T-cell (primary cell): ENCODE measurements at places on chromosomes 12 and 14.

DNA sequence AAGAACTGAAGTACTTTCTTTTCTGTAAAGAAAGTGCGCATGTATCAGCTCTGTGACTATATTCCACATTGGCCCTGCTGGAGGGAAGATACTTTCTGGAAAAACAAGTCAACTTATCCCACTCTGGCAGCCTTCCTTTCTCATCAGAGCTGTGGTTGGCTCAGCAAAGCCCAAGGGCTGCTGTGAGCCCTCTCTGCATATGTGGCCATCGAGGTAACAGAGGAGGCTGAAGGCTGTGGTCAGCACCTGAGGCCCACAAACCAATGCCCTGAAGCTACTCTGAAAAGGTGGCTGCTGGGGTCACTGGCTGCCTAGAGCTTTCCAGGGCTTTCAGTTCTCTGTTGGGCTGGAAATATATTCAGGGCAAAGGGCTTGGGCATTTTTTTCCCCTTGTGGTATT lies 70.8 kb upstream of the IGF1 start:
- no peak for DNase-seq

DNA sequence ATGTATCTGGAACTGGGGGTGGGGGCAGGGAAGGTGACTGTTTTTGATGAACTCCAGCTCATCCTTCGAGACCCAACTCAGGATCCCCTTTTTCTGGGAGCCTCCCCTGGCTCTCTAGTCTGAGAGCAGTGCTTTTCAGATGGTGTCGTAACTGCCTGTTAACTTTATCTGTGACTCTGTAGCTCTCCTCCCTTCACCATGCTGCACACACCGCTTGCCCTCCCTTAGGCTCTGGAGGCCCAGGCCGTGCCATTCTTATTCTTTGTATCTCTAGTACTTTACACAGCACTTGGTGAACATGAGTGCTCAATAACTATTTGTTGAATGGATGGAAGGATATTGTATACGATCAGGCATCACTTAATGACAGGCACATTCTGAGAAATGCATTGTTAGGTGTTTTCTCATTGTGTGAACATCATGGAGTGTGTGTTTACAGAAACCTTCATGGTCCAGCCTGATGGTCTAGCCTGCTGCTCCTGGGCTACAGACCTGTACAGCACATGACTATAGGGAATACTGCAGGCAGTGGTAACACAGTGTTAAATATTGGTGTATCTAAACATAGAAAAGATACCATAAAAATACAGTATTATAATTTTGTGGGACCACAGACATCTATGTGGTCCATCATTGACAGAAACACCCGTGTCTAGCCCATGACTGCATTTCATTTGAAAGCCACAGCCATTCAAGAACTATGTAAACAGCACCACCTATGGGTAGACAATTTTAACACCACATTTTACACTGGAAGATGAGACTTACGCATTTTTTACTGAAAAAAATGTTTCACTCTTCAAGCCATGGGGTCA lies 91.8 kb downstream of the EML1 start:
- DNase-seq = no peak

DNA sequence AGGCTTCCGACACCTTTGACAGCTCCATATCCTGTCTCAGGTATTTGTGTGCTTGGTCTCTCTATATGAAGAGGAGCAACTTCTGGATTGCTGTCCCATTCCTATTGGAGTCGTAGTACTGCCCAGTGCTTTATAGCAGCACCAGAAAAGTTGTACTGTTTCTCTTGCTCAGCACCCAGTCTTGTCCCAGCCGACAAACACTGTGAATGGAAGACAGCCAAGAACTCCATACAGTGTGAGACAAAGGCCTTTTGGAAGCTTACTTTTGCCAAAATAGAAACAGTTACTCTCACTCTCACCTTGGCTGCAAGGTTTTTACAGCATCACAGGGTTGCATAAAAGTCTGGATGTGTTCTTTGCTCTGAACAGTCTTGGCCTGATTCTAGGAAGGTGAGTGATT lies 105.3 kb downstream of the TGFB3 start:
- DNase-seq = no peak

DNA sequence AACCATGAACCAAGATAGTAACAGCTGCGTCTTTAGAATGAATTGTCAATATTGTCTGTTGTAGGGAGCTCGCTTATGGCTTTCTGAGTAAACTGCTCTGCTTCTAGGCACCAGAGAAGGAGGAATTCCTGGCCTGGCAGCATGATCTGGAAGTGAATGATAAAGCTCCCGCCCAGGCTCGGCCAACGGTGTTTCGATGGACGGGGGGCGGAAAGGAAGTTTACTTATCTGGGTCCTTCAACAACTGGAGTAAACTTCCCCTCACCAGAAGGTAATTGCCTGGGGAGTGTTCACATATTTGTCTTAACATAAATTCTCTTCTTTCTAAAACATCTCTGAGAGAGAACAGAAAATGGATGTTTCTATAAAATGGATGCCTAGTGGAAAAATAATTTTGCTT lies 4.3 kb downstream of the PRKAB1 start:
- DNase-seq = no peak

GRCh38 chr14:101250948-101251811 lies 310.1 kb upstream of the DIO3 start:
- no peak for DNase-seq

DNA sequence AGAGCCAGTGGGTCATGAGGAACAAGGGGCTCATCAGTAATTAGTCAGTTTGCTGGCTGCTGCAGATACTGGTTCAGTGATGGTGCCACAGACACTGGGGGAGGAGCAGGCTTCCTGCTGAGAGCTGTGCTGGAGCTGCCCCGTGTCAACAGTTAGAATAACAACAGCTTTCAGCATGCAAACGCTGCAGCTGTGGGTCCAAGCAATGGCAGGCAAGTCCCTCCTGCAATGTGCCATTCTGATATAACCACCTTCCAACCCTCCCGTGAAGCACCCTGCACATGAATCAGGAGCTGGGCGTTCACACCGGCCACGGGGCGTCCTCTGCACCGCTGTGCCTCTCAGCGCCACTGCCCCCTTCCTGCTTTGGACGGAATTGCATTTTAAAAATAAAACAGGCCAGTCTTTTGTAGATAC lies 258.4 kb upstream of the SFSWAP start:
- DNase-seq = no peak

GRCh38 chr12:76943008-76943407 lies 64.2 kb upstream of the CSRP2 start:
- DNase-seq = no peak
